Hematopoietic multipotent progenitor cell treated with erythropoietin and hydrocortisone succinate and interleukin-3 and kit ligand, for 6 days (in vitro differentiated cells): ENCODE measurements at places on chromosomes 3 and 15.

DNA sequence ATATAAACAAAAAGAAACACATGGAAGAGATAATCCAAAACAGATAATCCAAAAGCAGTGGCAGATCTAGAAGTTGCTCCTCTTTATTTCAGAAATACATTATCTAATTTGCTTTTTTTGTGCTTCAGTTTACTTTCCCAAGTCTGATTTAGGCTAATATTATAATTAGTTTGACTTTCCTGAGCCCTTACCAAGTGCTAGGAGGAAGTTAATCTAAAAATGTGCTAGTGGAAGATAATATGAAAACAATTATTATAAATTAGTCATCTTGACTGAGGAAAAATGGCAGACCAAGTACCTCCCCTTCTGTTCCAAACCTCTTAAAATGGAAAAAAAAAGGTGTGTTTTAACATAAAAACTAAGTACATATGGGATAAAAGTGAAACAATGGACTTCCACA, 17.5 kb downstream of the SLC9A9 start:
- DNase-seq = no peak

DNA sequence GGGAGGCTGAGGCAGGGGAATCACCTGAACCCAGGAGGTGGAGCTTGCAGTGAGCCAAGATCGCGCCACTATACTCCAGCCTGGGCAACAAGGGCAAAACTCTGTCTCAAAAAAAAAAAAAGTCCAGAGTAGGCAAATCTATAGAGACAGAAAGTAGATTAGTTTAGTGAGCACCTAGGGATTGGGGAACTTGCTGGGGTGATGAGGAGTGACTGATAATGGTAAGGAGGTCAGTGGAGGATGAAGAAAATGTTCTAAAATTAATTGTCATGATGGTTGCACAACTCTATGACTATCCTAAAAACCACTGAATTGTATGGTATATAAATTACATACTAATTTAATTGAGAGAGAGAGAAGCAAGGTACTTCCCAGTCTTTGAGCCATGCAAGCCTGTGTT, 27.8 kb upstream of the LYZL4 start:
- no peak for DNase-seq

DNA sequence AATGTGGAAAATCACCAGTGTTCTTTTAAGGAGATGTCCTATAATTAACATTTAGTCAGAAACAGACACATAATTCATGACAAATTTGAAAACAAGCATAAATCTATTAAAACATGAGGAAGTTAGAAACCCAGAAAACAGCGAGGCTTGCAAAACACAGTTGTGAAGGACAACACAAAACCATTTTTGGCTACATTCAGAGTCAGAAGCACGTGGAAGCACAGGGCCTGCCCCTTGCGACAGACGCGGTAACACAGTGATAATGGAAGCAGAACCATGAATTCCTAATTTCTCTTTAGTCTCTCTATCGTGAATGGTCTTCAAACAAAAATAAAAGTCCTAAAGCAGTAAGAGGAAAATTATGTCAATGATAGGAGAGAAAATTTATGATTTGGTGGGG, 12.2 kb downstream of the NCEH1 start:
- DNase-seq = peak; percentile 55

GRCh38 chr3:70108072-70108471, 108.5 kb downstream of the SAMMSON start:
- peak; percentile 62 for DNase-seq

GRCh38 chr3:31364188-31364587, 168.5 kb upstream of the STT3B start:
- no peak for DNase-seq

DNA sequence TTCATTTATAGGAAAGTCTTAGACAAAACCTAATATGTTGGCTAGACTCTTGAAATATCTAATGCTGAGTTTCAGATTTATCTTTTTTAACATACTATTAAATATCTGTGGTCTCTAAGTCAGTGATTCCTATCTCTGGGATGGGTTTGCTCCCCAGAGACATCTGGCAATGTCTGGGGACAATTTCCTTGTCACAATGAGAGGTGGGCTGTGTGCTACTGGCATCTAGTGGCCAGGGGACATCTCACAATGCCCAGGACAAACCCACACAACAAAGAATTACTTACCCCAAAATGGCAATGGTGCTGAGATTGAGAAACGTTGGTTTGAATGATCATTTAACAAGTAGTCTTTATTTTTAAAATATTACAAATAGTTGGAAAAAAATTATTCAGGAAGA, 602.1 kb downstream of the MAGI1 start:
- peak; percentile 12 for DNase-seq

GRCh38 chr15:91921188-91921842, 67.8 kb downstream of the SLCO3A1 start:
- peak; percentile 32 for DNase-seq

- DNase-seq = no peak
Measured at GRCh38 chr15:101126618-101127505, 125.0 kb downstream of the CHSY1 start.

- DNase-seq = no peak
Measured at GRCh38 chr15:33091983-33092693, 102.4 kb downstream of the FMN1 start.

- no peak for DNase-seq
Measured at GRCh38 chr3:42055291-42055690, 35.9 kb upstream of the TRAK1 start.

DNA sequence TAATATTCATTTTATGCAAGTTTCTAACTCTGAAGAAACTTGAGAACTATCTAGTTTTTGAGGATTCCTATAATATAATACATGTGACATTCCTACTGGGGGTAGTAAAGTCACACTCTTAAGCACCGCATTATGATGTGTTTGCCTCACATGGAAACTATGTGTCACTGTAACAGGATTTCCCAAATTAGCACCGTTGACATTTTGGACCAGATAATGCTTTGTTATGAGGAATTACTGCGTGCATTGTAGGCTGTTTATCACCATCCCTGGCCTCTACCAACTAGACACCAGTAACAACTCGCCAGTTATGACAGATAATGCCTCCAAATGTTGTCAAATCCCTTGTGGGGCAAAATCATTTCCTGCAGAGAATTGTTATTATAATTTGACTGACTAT, 267.8 kb downstream of the RAP2B start:
- no peak for DNase-seq

GRCh38 chr15:51783967-51784366, 32.6 kb downstream of the TMOD2 start:
- no peak for DNase-seq

DNA sequence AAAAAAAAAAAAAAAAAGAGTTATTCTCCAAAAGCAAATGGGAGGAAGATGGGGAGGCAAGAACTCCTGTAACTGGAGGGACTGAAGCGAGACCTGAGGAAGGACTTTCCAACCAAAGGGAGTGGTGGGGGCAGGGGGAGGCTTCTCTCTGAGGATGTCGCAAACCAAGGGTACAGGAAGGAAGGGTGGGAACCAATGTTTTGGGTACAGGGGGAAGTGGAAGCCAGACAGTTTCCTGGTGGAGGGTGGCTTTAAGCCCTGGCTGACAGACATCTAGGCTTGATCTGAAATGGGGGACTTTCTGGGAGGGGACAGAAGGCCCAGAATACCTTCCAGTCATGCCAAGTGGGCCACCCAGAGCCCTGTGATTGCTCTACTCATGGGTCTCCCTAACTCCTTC, 27.0 kb downstream of the VIPR1 start:
- no peak for DNase-seq

GRCh38 chr15:88174571-88174970, 82.0 kb downstream of the NTRK3 start:
- DNase-seq = no peak

DNA sequence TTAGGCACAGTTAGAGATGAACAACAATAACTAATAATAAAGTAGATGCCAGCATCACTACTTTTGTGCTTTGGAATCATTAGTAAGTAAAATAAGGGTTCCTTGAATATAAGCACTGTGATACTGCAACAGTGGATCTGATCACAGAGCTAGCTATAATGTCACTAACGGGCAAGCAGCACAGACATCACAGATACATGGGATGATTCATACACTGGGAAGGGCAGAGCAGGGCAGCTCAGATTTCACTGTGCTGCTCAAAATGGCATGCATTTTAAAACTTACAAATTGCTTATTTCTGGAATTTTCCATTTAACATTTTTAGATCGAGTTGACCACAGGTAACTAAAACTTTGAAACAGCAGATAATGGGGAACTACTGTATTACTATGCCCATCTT, 476.6 kb downstream of the FHIT start:
- no peak for DNase-seq

DNA sequence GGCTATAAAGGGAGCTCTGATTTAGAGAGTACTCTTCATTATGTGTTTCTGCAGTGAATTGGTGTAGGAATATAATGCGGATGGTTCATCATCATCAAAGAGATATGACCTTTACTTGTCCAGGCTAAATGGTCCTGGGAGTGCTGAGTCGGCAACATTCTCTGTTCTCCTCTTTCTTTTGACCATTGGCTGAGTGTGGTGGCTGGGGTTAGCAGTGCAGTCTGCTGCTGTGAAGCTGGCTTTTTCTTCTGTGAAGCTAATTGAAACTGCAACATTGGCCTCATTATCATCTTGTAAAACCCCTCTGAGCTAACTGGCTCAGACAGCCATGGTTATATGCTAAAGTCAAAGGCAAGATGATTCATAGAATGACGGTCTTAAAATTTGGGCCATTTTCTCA, 83.8 kb downstream of the THRB start:
- DNase-seq = no peak

DNA sequence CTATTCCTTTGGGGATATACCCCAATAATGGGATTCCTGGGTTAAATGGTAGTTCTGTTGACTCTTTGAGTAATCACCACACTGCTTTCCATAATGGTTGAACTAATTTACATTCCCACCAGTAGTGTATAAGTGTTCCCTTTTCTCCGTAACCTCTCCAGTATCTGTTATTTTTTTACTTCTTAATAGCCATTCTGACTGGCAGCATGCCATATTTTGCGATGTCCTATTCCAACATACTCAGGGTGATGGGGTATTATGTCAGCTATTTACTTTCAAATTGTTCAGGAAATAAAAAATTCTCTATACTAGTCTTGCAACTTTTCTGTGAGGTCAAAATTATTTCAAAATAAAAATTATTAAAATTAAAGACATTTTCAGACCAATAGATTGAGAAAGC, 9.1 kb upstream of the PARP14 start:
- DNase-seq = no peak

GRCh38 chr15:62706317-62706716, 336.2 kb upstream of the TPM1 start:
- peak; percentile 7 for DNase-seq

- DNase-seq = no peak
Measured at GRCh38 chr3:72768481-72768880, 79.8 kb downstream of the SHQ1 start.

GRCh38 chr3:155088706-155089345, 8.7 kb downstream of the MME start:
- DNase-seq = no peak

- no peak for DNase-seq
Measured at GRCh38 chr3:100517276-100517675, 24.9 kb downstream of the TMEM45A start.

- no peak for DNase-seq
Measured at GRCh38 chr3:184645336-184645735, 66.5 kb downstream of the MAGEF1 start.

GRCh38 chr3:16817197-16817596, 67.6 kb upstream of the PLCL2 start:
- DNase-seq = no peak

DNA sequence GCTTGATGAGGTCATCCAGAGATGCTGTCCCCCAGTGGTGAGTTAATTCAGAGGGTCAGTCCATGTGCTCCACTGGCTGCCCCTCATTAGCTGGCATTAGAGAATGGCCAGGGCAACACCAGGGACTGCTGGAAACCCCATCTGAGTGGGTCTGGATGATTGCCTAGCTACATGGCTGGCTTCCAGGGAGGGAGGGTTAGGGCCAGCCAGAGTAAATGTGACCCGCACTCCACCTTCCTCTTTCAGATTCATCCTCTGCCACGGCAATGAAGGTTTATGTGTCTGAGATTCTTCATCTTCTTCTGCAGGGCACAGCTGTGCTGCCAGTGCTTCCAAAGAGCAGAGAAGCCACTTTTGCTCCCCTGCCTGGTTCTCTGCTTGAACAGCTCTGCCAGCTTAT, 391.9 kb downstream of the OCA2 start:
- DNase-seq = no peak

DNA sequence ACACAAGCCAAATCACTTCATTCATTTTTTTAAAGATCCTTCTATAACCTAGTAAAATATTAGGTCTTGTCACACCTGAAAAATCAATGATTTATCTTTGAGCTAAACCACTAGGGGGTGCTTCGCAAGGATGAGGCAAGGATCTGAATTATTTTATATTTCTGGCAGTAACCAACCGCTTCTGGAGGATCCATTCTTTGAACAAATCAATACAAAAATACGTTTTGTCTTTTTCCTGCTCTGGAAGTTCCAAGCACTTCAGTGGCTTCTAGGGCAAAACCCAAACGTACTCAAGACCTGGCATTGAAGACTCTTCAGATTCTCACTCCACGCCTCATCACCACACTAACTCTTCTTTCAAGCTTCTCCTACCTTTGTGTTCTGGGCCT, 486 bp downstream of the LSG1 start:
- DNase-seq = peak; percentile 75

DNA sequence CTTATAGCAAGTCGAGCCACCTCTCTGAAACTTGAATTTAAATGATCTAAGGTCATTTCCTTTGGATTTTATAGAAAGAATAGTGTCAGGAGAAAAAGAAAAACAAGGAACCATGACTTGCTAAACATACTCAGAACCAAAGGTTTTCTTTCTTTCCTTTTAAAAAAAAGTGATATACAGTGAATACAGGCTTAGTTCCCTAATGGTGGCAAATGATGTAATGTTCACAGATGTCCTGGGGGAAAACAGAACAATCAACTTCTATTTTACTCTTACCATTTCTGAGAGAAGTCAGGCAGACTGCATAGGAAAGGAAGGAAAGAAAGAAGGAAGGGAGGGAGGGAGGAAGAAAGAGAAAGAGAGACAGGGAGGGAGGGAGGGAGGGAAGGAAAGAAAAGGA, 56.5 kb downstream of the ST6GAL1 start:
- no peak for DNase-seq

- DNase-seq = no peak
Measured at GRCh38 chr15:58510715-58511598, 79.2 kb downstream of the LIPC start.

- DNase-seq = no peak
Measured at GRCh38 chr3:128461731-128462130, 5.0 kb downstream of the DNAJB8 start.

GRCh38 chr15:70856884-70857561, 3.1 kb upstream of the LARP6 start:
- DNase-seq = no peak

- DNase-seq = no peak
Measured at GRCh38 chr3:74515451-74515850, 99.0 kb downstream of the CNTN3 start.

- DNase-seq = no peak
Measured at GRCh38 chr3:140019946-140020345, 85.0 kb downstream of the CLSTN2 start.

DNA sequence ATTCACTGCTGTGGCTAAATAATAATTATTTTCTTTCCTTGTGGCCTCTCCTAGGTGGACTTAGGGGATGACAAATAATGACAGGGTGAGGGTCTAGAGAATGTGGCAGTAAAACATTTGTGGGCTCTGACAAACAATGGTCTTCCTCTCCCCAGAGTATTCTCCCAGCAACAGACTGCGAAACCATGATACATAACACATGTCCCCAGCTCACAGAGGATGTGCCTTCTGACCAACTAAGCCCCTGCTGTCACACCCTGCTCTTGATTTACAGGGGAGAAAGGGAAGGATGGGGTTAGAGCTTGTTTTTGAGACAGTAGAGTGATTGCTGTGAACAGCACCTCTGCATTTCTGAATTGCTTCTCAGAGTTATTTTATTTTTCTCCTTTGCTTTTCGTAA, 116.6 kb upstream of the CTDSPL start:
- DNase-seq = no peak
